ENCODE measurements at places on chromosomes 12 and 14.

DNA sequence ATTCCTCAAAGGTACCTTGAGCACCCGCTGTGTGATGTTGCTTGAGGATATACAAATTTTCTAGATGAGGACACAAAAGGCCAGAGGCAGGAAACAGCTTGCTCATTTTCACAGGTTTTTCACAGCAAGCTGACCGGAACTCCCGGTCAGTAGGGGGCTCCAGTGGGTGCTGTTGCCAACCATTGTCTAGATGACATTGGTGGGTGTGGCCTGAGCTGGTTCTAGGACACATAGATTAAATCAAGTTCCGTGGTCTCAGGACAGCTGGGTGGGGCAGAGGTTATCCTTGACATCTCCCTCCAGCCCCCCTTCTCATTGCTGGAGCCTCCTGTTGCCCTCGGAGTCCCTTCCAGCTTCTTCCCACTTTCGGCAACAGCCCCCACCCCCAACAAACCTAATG lies 153.6 kb upstream of the FKBP4 start:
- DNase-seq, result peak; percentile 54

DNA sequence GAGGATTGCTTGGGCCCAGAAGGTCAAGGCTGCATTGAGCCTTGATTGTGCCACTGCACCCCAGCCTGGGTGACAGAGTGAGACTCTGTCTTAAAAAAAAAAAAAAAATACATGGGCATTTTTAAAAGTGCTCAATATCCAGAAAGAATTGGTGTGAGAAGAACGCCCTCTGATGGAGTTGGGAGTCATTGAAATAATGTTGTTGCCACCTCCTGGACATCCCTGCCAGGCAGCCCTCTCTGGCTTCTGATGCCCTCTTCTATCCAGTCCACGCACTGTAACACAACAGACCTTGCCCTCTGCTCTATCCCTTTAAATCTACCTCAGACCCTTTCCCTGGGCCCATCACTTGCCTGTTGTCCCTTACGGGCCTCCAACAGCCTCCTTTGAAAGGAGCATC lies 4.9 kb downstream of the PTGDR start:
- peak; percentile 53 for DNase-seq

GRCh38 chr14:94089479-94089878 lies 8.4 kb downstream of the IFI27L1 start:
- no peak for DNase-seq

DNA sequence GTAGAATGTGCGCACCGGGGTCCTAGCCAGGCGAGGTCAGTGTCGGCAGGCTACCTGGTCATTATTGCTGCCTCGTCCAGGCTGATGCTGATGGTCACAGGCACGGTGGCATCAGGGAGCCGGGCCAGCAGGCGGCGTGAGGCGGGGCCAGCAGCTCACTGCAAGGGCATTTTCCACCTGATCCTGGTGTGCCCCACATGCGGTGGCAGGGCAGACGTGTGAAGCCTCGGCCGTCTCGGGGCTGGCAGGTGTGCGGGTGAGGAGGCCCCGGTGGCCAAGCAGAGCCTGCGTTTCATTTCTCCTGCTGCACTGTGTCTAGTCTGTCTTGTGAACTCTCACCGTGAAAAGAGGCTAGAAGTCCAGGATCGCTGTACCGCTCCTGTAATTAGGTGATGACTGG lies 12.0 kb upstream of the AMN start:
- no peak for DNase-seq

- DNase-seq, result no peak
These were observed 56.1 kb downstream of the MAP1LC3B2 start for GRCh38 chr12:116615141-116615861.

DNA sequence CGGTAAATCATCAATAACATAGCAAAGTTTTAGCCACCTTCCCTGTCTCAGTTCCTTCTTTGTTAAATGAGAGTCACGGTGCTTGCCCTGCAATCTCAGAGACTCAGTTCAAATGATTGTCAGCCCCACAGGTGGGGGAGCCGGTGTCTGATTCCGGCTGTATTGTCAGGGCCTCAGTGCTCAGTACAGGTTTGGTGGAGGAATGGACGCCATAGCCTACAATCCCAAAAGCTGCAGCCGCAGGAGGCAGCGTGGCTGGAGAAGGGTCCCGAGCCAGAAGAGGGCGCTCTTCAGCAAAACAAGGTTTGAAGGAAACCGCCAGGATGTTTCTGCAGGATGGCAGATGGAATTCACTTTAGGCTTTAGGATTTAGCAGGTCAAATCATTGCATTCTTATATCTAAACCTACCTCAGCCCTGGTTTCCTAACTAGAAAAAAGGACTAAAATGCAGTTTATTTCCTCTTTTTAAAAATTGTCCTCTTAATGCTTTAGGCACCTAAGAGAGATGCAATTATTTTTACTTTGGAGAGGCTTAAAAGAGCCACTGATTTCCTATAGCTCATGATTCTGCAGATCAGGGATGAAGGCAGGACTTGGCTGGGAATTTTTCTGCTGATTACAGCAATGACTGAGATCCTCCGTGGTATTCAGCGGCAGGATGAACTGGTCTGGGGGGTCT lies 29.2 kb downstream of the FOS start:
- DNase-seq, result peak; percentile 94

- DNase-seq, result no peak
These were observed 69.5 kb downstream of the TMEM30B start for GRCh38 chr14:61211476-61212255.

- no peak for DNase-seq
These were observed 168.7 kb upstream of the CPNE8 start for GRCh38 chr12:39074063-39074462.

DNA sequence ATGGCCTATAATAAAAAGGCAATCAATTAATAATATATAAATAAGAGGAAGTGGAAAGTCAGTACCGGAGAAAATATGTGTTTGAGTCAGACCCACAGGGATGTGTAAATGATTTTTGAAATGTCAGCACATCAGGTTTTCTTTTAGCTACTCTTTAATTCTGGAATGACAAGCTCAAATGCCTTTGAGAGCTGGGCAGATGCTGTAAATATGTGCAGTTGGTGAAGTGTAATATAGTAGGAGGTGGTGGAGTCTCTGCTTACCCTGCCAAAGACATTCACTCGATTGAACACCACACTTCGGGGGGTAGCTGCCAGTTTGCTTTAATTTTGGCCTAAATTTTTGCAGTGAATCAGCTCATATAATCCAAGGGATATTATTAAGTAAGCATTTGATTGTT lies 93.0 kb downstream of the PLEKHA5 start:
- no peak for DNase-seq

- DNase-seq, result peak; percentile 4
These were observed 523 bp downstream of the GTF2H3 start for GRCh38 chr12:123634142-123634561.

- DNase-seq, result no peak
These were observed 70.3 kb upstream of the PYGL start for GRCh38 chr14:51014625-51015024.

GRCh38 chr12:2493086-2493485 lies 301.7 kb upstream of the FKBP4 start:
- DNase-seq, result no peak

GRCh38 chr14:57380935-57381334 lies 9.5 kb upstream of the NAA30 start:
- DNase-seq, result no peak
